GM23248 (cell line): ENCODE measurements at places on chromosomes 6 and 20. TPM values are rescaled to one million over a fixed set of nuclear protein-coding genes. Genes with fewer than 3 reads are reported as not detected.

The SEL1L2 gene
- total RNA-seq: not detected in 2 replicates

The CLPSL1 gene
- not detected in 2 replicates for total RNA-seq

The POU3F2 gene
- not detected in 2 replicates for total RNA-seq

The PI16 gene
- total RNA-seq: 181 and 227 TPM in 2 replicates

The PPP1R16B gene
- not detected in 2 replicates for total RNA-seq

The LST1 gene
- total RNA-seq: not detected in 2 replicates

The BTNL2 gene
- not detected in 2 replicates for total RNA-seq

The ZNF133 gene
- total RNA-seq: 17.9 and 18.0 TPM in 2 replicates

The SCRT2 gene
- not detected in 2 replicates for total RNA-seq
